ENCODE measurements at places on chromosomes 3 and 15.

GRCh38 chr15:92843326-92843725 is 56.8 kb upstream of the CHD2 start:
- DNase-seq: no peak

- DNase-seq: no peak
Measured at GRCh38 chr3:19811689-19812088, 122.3 kb downstream of the EFHB start.

DNA sequence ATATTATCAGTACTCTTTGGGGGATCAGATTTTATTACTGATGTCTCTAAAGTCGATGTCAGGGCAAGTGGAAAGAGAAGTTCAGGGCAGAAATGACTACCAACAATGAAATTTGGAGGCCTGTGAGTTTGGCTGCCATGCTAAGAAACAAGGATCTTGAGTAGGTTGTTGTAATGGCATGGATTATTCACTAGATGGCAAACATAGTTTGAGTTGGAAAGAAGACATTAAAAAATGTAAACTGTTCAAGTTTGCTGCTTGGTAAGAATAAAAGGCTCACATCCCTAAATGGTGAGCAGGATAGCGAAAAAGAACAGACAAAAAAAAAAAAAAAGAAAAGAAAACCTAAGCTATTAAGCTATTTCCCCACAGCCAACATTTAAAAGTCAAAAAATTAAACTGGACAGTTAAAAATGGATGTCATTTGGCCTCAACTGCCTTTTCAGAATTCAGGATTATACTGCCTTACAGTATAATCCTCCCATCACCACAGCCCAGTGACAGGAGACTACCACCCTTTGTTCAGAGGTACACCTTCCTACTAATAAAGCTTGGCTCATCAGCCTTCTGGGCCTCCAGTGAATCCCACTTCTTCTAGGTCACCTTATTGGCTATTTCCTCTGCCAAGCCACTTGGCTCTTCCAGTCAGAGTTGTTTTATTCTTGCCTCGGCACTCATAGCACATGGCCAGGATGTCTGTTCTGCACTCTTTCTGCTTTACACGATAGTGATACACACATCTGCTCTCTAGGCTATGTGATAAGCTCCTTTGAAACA is 163.7 kb downstream of the PLD1 start:
- DNase-seq: peak; percentile 73

DNA sequence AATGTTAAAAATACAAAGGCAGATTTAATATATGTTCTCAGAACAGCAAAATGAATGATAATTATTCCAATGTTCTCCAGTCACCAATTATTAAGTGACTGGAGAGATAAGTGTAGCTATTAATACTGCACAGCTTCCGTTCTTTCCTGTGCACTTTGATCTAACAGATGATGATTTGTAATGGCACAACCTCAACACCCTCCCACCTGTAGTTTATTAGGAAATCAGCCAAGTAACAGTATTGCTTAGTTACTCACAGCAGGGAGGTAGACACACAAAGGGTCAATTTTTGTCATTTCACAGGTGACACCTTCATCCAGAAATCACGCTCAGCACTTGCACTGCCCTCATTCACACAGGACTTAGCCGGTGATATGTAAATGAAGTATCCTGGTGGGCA is 688.1 kb downstream of the EPHA3 start:
- no peak for DNase-seq

DNA sequence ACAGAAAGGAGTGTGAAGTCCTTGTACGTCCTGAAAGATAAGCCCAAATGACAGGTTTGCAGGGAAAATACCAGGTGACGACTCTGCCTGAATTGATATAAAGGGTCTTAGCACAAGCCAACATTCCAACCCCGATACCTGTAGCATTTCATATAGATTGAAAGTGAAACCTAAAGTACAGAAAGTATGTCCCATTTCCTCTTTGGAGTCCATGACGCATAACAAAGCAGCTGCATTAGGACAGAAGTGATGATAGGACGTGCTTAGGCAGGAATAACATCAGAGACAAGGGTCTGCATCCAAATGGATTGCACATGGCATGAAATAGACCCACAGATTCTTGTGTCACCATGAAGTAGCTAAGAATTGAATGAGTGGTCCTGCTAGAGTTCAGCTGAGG is 187.0 kb upstream of the ROBO1 start:
- DNase-seq: no peak

DNA sequence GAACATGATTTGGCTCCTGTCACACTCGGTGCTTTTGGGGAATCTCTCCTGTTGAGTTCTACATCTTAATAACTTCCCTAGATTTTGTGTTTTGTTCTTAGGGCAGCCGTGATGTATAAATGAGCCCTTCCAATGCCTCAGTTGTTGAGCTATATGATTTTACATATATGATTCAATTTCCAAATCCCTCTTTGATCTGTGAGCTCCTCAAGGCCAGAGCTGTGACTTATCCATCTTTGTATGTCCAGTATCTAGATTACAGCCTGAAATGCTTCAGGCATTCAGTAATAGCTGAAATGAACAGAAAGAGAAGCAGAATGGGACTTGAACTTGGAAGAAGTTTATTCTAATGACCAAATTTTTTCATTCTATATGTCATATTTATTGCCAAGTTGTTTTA is 26.6 kb downstream of the CGGBP1 start:
- DNase-seq: no peak

DNA sequence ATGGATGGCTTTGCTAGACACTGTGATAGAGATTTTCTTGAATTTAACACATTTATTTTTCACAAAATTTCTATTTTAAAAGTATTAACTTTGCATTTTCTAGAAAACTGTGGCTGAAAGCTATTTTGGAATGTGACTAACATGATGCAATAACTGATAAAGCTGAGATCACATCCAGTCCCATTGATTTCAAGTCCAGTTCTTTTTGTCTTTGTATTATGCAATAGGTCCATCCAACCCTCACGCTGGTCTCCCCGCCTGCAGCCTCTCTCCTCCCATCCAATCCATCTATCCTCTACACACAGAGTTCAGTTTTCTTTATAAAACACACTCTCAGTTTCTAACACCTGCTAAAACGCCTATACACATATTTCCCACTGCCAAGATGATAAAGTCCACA is 178.8 kb downstream of the CNTN3 start:
- no peak for DNase-seq

DNA sequence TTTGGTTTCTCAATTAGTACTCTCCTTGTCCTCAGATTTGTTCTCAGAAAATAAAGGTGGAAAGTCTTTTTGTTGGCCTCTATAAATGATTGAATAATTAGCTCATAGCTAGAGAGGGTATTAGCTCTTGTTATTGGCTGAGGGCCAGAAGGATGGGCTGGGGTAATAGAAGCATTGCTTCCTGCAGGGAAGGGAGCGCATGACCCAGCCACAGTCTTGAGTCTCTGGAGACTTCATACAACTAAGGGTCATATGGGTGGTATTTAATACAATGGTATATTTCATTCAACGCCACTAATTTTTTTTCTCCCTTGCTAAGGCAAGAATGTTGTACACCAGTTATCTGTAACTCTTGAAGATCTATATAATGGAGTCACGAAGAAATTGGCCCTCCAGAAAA is 8.4 kb downstream of the DNAJA4 start:
- DNase-seq: no peak

- DNase-seq: no peak
Measured at GRCh38 chr3:62370858-62371719, 2.3 kb downstream of the FEZF2 start.

GRCh38 chr3:62201438-62202035 is 171.8 kb downstream of the FEZF2 start:
- peak; percentile 48 for DNase-seq

DNA sequence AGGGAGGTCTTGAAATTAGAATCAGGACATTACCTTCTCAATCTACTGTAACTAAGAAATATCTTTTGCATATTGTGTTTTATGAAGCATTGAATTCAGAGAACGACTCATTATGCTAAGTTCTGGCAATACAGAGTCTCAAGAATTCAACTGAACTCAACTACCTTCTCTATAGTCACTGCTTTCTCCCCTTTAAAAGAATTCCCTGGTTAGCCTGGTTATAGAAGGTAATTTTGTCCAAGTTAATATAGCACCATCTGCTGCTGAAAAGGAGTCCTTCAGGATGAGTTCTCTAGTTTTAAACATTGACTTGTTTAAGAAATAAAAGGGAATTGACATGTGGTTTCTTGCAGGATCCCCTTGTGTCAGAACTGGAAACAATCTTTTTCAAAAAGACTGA is 60.2 kb downstream of the IL16 start:
- peak; percentile 58 for DNase-seq

- DNase-seq: no peak
Measured at GRCh38 chr15:41367418-41367817, 34.7 kb downstream of the NUSAP1 start.

DNA sequence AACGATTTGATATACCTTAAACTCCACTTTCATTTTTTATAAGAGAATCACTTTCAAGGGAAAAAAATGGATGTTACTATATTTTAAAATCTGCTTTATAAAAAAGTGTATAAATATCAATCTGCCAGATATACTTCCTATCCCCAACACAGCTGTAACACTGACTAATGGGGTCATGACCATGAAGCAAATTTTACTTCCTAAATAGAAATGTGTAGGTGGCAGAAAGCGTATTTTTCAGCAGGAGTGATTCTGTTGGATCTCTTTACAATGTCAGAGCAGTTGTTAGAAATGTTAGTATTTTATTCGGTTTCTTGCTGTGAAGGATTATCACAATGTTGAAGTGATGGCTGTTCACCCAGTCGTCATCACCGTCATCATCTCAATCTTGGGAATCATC is 5.5 kb upstream of the C15orf40 start:
- no peak for DNase-seq

- no peak for DNase-seq
Measured at GRCh38 chr15:91289324-91289723, 189.3 kb downstream of the SV2B start.

DNA sequence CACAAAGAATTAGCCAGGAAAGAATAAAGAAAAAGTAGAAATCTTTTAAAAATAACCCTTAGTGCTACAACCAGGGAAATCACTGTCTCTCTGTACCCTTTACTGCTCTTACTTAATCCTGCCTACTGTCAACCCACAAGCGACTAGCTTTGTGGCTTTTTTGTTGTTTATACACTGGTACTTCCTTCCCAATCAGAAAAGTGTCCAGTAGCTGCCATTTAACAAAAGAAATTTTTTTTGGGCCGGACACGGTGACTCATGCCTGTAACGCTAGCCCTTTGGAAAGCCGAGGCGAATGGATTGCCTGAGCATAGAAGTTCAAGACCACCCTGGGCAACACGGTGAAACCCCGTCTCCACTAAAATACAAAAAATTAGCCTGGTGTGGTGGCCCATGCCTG is 13.8 kb upstream of the FAM219B start:
- no peak for DNase-seq

- DNase-seq: peak; percentile 40
Measured at GRCh38 chr15:30043211-30043655, 39.5 kb upstream of the GOLGA8J start.

DNA sequence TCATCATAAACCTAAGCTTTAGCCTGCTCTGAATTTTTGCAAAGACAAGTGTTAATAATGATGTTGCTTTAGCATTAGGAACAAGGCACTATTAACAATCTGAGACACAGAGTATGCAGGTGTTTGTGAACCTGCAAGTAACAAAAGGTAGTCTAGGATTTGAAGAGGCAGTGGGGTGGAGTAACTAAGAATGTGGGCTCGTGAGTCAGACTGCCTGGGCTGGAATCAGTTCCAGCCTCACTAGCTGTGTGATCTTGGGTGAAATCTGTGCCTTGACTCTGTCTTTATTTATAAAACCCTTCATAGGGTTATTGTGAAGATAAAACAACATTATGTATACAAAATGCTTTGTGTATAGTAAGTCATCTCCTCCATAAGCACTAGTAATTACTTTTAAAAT is 610.6 kb upstream of the CFAP20DC start:
- DNase-seq: no peak

DNA sequence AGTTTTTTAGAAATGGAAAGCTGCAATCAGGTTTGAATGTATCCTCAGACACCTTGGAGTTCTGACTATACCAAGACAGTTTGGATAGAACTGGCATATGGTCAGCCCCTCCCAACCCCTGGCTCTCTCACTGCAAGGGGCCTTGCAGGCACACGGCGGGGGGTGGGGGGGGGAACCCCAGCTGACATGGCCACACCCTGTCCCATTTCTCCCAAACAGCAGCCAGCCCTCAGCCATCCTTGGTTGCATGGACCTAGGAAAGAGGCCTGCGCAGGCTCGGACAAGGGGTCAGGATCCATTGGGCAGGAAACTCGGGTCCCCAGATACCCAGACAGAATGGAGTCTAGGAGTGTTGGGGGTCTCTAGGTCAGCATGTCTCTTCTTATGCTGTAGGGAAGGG is 14.5 kb downstream of the CAND2 start:
- no peak for DNase-seq

GRCh38 chr3:154919226-154919625 is 160.9 kb upstream of the MME start:
- DNase-seq: no peak

DNA sequence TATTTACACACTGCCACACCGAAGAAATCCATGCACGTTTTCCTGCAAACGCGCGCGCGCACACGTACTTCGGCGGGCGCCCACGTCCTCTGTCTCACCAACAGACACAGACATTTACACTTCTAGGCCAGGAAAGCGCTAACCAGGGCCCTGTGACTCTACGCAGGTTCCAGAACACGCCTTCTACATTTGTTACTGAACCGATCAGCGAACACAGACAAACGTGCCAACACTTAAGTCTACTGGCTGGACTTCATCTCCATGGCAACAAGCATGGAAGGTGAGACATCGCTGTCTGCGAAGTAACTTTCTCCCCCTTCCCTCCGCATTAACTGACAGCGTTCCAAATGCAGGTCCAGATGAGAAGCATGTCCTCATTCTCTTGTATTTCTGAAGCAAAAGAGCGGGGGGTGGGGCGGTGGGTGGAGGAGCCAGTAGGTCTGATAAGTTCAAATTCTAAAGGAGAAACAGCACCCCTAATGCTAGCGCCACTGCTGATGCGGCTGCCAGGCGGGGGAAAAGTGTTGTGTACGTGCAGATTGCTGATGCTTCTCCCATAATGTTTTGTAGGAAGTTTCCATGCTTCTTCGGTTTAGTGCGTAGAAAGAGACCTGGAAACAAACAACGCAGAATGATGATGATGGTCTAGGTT is at the start of gene CTXN2:
Gene CTXN2, plus strand, starts transcription at position 92 of the 652 bp plus-strand sequence. CDS start 9,636 bp downstream, outside the sequence.
- no peak for DNase-seq

DNA sequence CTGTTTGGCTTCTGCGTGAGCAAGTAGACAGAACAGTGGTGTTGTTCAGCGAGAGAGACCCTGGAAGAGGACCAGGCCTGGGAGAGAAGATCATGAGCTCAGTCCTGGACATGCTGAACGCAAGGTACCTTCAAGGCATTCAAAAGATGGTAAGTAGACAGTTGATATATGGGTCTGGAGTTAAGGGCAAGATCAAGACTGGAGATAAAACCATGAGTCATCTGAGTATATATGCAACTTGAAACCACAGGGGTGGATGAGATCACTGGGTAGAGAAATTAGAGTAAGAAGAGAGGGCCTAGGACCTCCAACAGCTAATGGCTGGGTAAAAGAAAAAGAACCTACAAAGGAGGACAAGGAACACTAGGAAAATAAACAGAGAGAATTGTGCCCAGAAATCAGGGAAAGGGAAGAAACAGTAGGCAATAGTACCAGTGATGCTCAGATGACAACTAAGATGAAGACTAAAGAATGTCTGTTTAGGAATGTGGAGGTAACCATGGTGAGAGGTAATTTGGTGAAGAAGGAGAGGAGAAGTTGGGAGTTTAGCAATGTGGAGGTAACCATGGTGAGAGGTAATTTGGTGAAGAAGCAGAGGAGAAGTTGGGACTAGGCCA is 343.2 kb upstream of the ADAMTS9 start:
- peak; percentile 43 for DNase-seq

All from RKO (cell line).